CMK (cell line): ENCODE measurements at places on chromosomes 6 and 20.
A peak's percentile ranks its signal among the peaks of the same experiment; 100 is the strongest.

GRCh38 chr6:75483136-75483952, 10.3 kb downstream of the FILIP1 start:
- no peak for DNase-seq

- peak; percentile 11 for DNase-seq
These were observed 82.1 kb downstream of the ADAT2 start for GRCh38 chr6:143368426-143368825.

GRCh38 chr6:16238963-16239797, 793 bp downstream of the GMPR start:
- no peak for DNase-seq

GRCh38 chr6:166259296-166259977, 48.8 kb downstream of the PRR18 start:
- DNase-seq, result no peak

DNA sequence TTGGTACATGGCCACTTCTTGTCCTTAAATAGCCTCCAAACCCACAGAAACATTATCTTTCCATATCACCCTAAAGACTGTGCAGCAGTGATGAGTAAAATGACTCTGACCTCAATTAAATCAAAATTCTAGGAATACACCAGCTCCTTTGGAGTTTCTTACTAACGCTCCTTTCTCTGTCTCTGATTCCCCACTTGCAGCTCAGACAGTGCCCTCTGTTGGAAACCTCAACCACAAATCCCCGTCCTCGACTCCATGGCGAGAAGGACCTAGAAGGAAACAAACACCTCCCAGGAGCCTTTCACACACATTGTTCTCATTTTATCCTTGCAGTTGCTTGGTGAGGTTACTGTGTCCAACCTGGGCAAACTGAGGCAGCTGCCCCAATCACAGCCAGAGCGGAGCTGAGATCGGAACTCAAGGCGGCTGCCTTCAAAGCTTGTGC, 17.7 kb upstream of the PARD6B start:
- DNase-seq, result no peak

- DNase-seq, result no peak
These were observed 101.3 kb downstream of the MYB start for GRCh38 chr6:135282395-135282794.

DNA sequence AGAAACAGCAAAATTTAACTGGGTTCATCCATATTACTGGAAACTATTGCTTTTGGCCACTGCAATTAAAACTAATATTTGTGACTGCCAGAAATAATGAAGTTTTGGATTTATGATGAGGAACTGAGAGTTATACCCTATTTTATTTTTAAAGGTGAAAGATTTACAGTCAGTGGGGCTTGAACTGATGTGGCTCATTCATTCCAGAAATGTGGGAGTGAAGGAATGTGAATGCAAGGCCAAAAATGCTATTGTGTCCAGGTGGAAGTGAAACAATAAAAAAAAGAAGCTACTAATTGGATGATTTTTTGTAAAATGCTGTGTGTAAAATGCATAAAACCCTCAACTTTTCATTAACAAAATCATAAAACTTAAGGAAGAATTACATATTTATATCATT, 491.9 kb downstream of the COL12A1 start:
- no peak for DNase-seq

DNA sequence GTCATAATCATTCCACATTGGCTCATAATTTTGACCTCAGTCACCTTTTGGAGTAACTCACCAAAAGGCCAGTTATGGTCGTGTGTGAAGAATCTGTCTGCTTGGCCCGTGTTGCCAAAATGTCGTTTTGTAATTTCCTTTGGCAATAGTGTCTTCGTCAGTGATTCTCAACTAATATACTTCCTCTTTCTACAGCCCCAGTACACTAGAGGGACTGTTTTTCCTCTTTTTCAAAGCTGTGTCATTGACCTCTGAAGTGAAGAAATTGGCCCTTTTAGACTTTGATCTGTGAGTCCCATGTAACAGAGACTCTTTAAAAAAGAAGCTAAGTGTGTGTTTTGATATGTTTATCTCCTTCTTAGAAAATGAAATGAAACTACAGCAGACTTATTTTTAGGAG, 5.2 kb downstream of the FOXO3 start:
- no peak for DNase-seq

DNA sequence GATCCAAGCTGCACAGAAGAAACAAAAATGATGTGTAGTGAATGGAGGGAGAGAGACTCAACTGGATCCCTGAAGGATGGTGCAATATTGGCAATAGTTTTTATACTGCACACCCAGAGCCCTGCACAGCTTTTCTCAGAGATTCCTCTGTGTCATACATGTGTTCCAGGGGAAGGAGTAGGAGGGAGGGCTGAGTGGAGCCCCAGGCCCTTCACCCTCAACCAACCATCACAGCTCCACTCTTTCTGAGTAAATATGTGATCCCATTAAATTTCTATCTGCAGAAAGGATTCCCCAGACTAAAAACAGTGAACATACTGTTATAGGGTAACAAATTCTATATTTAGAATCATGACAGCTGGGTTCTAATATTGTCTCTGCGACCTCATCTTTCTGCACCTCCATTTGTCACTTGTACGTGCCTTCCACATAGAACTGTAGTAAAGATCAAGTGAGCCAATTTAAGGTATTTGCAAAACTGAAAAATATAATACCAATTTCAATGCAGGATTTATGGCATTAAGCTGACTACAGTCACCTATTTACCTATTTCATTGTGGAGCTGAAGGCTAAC, 421.4 kb upstream of the NRSN1 start:
- no peak for DNase-seq

DNA sequence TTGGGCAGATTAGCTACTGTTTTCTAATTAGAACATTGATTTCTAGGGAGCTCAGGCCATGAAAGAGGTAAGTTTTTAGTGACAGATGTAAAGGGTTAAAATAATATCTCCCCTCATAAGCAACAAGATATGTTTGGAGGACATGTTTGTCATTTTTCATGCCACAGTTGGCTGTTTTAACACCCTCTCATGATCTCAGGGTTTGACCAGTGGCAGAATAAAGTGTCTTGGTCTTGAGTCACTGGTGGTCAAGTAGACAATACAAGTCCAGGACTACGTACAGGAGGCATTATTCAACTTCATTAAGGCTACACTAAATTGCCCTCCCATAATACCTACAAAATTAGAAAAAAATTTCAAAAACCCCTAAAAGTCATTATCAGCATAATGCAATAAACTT, 92.6 kb downstream of the F13A1 start:
- no peak for DNase-seq

GRCh38 chr6:108715832-108716231, 132.4 kb upstream of the ARMC2 start:
- DNase-seq, result no peak

- no peak for DNase-seq
These were observed 27.7 kb downstream of the ME1 start for GRCh38 chr6:83403191-83403590.

- DNase-seq, result no peak
These were observed 805 bp upstream of the STX16 start for GRCh38 chr20:58650181-58650775.

GRCh38 chr20:496126-496696, 33.9 kb upstream of the TBC1D20 start:
- no peak for DNase-seq

DNA sequence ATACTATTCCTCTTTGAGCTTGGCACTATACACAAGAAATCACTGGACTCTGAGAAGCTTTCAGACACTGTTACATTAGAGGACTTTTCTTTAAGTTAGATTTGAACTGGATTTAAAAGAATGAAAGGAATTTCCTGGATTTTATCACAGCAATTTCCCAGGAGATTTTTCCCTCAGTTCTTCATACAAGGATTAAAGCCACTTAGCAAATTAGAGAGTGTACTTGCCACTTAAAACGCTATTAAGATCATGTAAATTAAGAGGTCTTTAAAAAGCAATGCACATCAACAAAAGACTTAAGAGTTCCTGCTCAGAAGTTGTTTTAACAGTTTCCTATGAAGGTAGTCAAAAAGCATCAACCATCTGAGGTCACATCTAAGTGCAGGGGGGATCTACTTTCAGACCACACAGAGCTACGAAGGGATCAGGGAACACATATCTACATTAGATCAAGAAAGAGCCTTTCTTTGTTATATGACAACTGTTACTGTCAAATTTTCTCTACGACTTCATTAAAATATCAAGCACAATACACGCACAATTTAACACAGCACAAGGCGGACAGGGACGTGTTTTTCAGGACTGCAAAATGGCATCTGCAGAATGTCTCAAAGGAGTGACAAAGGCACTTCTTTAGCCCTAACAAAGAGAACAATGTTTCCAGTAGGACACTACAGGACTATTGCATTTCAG, 65.8 kb downstream of the EPB41L2 start:
- no peak for DNase-seq

- no peak for DNase-seq
These were observed 124.7 kb upstream of the ZNF217 start for GRCh38 chr20:53718142-53719021.

GRCh38 chr6:3205913-3206312, 21.5 kb downstream of the TUBB2B start:
- no peak for DNase-seq

GRCh38 chr6:104860221-104860620, 502 bp upstream of the HACE1 start:
- DNase-seq, result no peak

- peak; percentile 63 for DNase-seq
These were observed 62.9 kb downstream of the MRPL14 start for GRCh38 chr6:44064089-44064947.

DNA sequence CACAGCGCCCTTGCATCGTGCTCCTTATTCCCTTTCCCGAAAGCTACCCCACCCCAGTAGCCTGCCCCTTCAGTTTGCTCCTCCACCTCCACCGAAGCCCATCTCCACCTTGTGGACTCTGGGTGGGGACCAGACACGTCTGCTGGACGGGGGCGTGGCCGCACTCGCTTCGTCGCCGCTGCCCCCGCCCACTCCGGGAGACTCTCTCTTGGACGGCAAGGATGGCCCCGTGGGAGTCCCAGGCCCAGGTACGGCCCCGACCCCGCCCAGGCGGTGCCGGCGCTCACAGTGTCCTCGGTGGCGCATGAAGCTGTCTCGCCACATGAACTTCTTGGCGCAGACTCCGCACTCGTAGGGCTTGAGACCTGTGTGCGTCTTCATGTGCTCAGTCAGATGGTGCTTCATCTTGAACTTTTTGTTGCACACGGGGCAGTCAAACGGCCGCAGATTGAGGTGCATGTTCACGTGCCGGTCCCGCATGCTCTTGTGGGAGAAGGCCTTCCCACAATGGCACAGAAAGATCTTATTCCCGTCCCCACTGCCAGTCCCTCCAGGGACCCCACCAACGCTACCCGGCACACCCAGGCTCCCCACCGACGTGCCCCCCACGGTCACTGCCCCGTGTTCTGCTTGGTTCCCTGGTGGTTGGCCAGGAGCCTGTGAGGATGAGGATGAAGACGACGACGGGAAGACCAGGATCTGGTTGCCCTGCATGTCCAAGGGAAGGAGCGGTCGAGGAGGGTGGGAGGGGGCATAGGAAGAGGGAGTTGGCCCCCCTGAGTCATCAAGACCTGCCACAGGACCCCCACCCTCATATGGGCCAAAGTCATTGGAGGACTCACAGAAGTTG, 1.3 kb upstream of the TAPBP start:
- no peak for DNase-seq

DNA sequence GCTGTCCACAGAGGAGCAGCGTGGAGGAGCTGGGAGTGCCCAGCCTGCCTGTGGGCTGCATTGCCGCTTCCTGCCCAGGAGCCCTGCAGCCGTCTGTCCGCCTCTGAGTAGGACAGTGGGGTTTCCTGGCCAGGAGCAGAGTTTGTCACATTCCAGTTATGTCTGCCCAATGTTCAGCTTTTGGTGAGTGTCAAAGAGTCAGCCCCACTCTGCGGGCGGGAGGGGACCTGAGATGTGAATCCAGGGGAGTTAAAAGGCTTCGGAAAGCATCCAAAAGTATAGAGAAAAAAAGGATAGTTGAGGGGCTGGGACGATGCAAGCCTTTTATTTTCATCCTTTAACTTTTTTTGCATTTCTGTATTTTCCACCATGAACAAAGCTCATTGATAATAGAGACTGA, 7.2 kb upstream of the GATA5 start:
- DNase-seq, result no peak

DNA sequence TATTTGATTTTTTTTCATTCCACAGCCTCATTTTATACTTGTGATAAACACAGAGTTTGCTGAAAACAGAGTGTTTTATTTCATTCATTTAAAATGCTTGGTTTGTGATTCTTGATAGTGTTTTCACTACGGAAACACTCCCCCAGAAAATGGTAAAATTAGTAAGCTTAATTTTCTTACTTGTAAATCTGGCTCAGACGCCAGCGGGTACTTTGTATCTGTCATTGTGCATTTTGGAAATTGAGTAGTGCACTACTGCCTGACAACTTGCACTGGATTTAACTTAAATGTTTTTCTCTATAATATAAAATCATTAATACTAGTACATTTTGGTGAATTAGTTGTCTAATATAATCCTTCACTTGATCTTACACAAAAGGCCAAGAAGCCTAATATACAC, 37.0 kb upstream of the HINT3 start:
- no peak for DNase-seq

DNA sequence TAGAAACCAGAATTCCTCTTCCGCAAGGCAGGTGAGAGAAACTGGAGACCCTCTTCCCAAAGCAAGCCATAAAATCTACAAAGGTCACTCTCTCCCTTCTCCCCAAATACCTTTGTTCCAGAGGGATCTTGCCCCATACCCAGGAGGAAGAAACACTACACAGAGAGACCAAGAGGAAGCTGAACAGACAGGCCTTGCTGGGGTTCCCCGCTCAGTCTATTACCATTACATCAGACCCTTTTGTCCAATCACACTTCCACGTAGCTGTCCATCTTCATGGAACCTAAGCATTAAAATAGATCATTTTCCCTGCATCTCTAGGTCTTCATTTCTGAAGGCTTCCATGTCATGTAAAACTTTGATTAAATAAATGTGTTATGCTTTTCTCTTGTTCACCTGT, 32.1 kb downstream of the METTL24 start:
- DNase-seq, result no peak

GRCh38 chr6:139418481-139419132, 44.2 kb upstream of the CITED2 start:
- DNase-seq, result no peak

- DNase-seq, result no peak
These were observed 156.3 kb downstream of the MTFR2 start for GRCh38 chr6:136093835-136094234.

- no peak for DNase-seq
These were observed 50.8 kb upstream of the SPTLC3 start for GRCh38 chr20:12957968-12958367.

- DNase-seq, result no peak
These were observed 200.9 kb downstream of the DLL1 start for GRCh38 chr6:170089963-170090362.
